ENCODE measurements at places on chromosomes 7 and 10. TPM values are rescaled to one million over a fixed set of nuclear protein-coding genes. Genes with fewer than 3 reads are reported as not detected.
A peak's percentile ranks its signal among the peaks of the same experiment; 100 is the strongest.

GRCh38 chr10:77687621-77688020 is 50.0 kb upstream of the KCNMA1 start:
- DNase-seq: no peak

GRCh38 chr7:36692456-36692855 is 31.8 kb downstream of the AOAH start:
- no peak for DNase-seq

DNA sequence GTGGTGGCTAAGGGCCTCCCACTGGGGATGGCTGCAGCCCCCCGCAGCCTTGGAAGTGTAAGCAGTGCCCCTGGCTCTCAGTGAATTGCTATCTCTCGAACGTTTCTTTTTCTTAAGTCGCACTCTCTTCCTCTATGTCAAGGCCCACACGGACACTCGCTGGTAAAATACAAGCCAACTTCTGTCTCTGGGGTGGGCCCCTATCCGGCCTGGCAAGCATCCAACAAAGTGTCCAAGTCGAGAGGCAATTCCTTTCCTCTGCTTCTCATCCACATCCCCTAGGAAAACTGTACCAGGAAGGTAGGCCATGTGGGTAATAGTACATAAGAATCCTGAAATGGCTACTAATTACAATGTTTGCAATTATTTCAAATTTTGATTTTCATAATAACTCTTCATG is 194.9 kb upstream of the MGMT start:
- no peak for DNase-seq

DNA sequence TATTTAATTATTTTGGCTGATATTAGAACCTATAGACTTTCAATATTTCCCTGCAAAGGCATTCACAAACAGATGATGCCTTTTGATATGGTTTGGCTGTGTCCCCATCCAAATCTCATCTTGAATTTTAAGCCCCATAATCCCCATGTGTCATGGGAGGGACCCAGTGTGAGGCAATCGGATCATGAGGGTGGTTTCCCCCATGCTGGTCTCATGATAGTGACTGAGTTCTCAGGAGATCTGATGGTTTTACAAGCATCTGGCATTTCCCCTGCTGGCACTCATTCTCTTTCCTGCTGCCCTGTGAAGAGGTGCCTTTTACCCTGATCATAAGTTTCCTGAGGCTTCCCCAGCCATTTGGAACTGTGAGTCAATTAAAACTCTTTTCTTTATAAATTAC is 9.3 kb upstream of the PNLIPRP3 start:
- DNase-seq: no peak

GRCh38 chr10:75532253-75532924 is 101.0 kb downstream of the LRMDA start:
- no peak for DNase-seq

GRCh38 chr7:2163600-2164555 is 68.9 kb downstream of the MAD1L1 start:
- no peak for DNase-seq

GRCh38 chr7:48101968-48102367 is 12.9 kb downstream of the UPP1 start:
- peak; percentile 7 for DNase-seq

DNA sequence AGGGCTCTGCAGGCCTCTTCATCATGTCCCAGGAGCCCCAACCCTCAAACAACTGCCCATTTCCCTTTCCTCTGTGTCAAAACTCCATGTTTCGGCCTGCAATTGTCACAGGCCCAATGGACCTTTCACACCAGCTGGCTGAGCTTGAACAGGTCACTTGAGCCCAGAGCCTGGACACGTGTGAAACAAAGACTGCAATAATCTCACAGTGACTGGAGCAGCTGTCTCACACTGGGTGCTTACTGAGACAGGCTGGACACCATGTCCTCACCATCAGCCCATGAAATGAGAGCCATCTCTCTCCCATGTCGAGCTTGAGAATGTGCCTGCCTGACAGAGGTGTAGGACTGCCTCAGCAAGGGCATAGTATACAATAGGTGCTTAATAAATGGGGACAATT is 19.5 kb upstream of the EIF5AL1 start:
- DNase-seq: no peak

GRCh38 chr10:34689053-34689452 is 126.0 kb downstream of the PARD3 start:
- no peak for DNase-seq

DNA sequence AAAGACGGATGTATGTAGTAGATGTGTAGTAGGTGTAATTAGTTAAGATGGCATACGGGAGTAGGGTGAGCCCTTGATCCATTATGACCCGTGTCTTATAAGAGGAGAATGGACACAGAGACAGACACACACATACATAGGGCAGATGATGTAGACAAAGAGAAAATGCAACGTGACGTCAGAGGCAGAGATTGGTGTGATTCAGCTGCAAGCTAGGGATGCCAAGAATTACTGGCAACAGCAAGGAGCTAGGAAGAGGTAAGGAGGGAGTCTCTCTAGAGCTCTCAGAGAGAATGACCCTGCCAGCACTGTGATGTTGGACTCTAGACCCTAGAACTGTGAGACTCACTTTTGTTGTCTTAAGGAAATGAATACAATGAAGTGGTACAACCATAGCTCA is 247.0 kb upstream of the HABP2 start:
- no peak for DNase-seq

DNA sequence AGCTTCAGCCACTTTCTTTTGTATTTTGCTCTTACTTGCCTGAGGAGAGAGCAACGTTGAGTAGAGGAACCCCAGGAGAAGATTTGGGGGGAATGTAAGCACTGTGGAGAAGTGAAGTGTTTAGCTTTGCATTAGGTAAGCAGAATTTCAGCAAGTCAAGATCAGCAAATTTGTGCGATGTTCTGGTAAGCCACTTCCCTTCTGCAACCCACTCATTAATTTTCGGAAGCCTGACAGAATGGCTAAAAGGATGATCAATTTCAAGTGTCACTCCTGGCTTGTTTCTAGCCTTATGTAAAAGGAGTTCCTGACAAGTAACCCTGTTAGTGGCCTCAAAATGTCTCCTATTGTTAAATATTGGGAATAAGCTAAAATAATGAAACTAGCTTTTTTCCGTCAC is 48.5 kb upstream of the NXPH1 start:
- no peak for DNase-seq

DNA sequence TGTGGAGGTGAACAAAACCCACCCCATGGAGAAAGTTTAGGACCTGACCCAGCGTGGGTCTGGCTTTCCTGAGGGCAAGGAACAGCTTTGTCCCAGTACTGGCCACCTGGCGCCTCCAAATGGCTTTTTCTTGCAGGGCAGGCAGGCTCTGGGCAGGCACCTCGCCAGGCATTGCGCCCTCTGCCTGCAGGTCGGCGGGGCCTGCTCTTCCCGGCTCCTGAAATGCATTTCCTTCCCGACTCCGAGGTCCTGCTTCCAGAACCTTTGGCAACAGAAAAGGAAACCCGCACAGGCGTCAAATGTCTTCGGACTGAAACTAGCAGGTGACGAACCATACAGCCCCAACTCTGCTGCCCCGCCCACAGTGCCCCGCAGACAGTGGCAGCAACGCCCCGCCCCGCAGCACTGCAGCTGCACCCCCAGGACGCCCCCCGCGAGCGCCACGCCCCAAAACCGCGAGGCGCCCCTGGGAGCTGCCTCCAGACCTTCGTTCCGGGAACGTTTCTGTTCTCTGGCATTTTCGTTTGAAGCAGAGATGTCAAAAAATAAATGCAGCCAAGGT is 65.5 kb downstream of the C10orf143 start:
- DNase-seq: no peak

CFAP43 gene
- 1.9 TPM for total RNA-seq

UBTD1 gene
- total RNA-seq: 13.8 TPM

FKBP6 gene
- total RNA-seq: not detected

OAT gene
- total RNA-seq: 133 TPM

MYL10 gene
- not detected for total RNA-seq

NEBL gene
- total RNA-seq: 15.0 TPM

MRLN gene
- not detected for total RNA-seq

MYL7 gene
- total RNA-seq: not detected

ACBD7 gene
- 0.40 TPM for total RNA-seq

CD36 gene
- total RNA-seq: 35.8 TPM

Data from mucosa of gallbladder (tissue), 1 donor.